ENCODE measurements at places on chromosomes 11 and 22.

DNA sequence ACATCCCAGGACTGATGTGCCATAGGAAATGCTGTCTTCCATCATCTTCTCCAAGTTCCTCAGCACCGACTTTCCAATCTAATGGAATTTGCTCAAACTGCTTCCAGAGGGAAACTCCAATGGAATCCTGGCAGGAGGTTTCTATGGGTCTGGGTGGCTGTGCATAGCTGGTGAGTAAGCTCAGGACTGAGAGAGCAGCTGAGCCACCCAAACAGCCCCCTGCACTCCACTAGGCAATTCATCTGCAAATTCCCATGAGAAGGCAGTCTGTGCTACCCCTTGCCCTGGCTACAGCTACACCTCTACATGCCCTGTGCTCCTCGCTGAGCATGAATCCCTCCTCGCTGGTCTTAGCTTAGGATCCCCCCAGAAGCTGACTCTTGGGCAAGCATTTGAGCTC lies 127.9 kb upstream of the CSNK2A3 start:
- DNase-seq, result no peak

- no peak for DNase-seq
Measured at GRCh38 chr11:16911658-16912057, 102.6 kb downstream of the PLEKHA7 start.

DNA sequence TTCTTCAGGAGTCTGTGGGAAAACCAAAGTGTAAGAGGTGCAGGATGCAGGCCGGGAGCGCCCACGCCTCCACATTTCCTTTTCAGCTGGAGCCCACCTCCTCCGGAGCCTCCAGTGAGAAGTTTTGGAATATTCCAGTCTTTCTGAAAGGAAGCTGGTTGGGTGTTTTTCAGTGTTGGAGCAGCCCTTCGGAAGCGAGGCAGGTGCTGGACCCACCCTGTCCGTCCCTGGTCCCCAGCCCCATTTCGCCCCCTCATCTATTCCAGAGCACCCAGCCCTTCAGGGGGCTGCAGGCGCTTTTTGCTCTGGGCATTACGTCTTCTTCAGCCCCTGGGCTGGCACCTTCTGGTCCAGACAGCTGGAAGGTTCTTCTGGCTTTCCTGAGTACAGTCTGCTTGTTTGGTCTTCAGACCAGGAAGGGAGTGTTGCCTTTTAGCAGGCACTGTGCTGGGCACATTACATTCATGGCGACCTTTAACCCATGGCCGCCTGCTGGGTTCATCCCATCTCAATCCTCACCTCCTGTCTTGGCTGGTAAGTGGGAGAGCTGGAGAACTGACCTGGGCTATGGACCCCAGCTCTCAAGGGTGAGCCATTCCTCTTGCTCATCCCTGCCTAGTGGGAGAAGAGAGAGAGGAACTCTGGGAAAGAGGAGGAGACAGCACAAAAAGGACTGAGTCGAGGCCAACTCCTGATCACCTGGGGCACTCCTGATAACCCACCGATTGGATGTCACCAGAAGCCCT lies 710 bp upstream of the THY1 start:
- no peak for DNase-seq

GRCh38 chr11:43392713-43393112 lies 34.0 kb downstream of the TTC17 start:
- no peak for DNase-seq

GRCh38 chr22:26974914-26975803 lies 317.8 kb downstream of the MIAT start:
- no peak for DNase-seq

DNA sequence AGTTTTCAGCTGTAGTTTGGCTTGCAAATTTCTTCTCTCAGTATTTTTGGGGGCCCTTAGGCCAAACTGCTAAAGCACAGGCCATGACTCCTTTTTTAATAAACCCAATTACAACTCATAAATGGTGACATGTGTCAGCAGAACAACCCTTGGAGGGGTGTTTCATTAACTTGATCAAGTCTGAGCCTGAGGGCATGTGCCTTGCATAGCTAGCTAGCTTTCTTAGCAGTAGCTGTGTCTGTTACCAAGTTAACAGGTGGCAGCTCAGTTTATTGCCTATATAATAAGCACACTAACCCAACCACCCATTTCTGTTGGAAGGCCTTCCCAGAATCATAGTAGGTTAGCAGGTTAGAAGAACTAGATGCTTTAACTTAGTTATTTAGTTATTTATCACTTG lies 950.3 kb upstream of the CCDC90B start:
- DNase-seq, result no peak

DNA sequence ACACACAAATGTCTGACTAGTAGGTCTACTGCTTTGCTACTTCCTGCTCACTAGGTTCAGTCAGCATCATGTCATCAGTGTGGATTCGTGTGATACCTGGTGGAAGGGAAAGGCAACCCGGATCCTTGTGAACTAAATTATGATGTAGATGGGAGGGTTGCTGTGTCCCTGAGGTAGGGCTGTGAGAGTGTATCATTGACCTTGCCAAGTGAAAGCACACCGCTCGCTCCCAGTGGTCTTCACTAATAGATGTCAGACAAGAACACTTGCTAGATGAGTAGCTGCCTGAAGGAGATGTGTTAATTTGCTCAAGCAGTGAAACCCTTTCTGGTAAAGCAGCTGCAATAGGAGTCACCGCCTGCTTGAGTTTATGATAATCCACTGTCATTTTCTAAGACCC lies 119.4 kb downstream of the WNT7B start:
- no peak for DNase-seq

- DNase-seq, result no peak
Measured at GRCh38 chr22:47587861-47588577, 825.6 kb downstream of the TBC1D22A start.

DNA sequence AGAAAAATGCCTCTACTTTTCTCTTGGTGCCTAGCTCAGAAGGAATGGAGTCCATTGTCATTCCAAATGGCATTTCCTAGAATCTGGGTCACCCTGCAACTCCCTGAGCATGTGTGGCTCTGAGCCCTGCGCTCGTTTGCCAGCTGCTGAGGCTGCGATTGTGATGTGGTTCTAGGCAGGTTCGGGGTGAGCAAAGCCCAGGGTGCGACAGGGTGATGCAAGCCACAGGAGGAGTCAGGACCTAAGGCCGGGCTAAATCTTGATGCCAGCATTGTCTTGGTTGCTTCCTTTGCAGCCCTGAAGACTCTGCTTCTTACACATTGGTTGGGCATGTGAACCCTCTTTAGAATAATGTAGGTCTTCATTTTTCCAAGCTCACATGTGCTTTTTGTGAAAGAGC lies 131.0 kb downstream of the MORC2 start:
- no peak for DNase-seq
